ENCODE measurements at places on chromosomes 2 and 18.

DNA sequence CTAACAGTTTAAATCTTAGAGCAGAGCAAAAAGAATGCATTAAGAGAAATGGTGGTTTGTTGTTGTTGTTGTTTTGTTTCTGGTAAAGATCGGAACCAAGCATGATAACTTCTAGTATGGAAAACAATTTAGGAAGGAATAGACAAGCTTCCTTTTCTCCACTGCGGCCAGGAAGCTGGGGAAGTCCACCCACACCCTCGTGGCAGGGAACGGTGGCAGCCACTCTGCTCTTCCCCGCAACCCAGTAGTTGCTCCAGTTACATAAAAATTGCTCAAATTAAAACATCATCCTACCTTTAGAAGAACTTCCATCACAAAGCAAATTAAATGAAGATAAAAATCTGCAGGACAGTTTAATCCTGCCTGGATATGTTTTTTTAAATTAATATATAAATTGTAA is 113.0 kb downstream of the RBMS1 start:
- no peak for DNase-seq

GRCh38 chr2:173676647-173677046 is 288.5 kb downstream of the SP3 start:
- DNase-seq, result peak; percentile 32

DNA sequence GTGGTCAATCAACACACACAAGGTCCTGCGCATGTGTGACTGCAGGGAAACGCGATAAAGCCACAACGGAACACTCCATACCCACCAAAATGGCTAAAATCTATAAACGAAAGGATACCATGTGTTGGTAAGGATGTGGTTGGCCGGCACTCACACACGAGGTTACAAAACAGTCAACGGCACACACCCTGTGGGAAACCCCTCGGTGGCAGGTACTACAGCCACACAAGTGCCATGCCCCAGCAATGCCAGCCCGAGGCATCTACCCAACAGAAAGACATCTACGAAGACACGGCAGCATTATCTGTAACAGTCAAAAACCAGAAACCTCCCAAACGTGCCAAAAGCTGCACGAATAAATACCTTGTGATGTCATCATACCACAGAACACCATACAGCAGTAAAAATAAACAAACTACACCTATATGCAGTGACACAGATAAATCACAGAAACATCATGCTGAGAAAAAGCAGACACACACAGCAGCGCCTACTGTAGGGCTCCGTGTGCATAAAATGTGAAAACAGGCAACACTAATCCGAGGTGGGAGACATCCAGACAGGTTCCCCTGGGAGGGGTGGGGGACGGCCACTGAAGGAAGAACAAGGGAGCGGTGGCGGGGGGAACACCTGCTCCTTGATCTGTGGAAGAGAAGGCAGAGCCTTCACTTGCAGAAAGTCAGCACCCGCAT is 36.7 kb downstream of the HDAC4 start:
- DNase-seq, result no peak

- peak; percentile 48 for DNase-seq
Measured at GRCh38 chr2:52976143-52976949, 791.3 kb upstream of the CHAC2 start.

- DNase-seq, result no peak
Measured at GRCh38 chr2:68789603-68790002, 55.0 kb downstream of the ARHGAP25 start.

GRCh38 chr18:61975526-61976326 is 82.9 kb upstream of the RNF152 start:
- DNase-seq, result no peak

DNA sequence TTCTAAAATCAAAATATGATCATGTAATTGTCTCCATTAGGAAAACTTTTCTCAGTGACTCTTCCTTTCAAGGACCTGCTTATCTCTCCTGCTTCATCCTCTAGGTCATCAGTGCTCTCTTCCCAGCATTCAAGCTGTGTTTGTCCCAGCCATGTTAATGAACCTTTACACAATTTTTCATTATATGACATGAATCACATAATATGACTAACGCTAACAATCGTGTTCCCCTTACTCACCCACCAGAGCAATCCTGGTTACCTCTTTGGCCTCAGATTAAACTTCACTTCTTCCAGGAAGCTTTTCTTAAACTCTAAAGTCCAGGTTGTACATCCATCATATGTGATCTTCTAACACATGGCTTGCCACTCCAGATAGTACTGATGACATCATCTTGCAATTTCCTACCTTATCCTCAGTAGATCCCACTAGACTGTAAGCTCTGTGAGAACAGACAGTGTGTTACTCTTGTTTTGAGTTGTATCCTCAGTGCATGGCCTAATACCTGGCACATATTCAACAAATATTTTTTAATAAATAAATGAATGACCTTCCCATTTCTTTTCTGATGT is 882.9 kb upstream of the ZEB2 start:
- peak; percentile 25 for DNase-seq

DNA sequence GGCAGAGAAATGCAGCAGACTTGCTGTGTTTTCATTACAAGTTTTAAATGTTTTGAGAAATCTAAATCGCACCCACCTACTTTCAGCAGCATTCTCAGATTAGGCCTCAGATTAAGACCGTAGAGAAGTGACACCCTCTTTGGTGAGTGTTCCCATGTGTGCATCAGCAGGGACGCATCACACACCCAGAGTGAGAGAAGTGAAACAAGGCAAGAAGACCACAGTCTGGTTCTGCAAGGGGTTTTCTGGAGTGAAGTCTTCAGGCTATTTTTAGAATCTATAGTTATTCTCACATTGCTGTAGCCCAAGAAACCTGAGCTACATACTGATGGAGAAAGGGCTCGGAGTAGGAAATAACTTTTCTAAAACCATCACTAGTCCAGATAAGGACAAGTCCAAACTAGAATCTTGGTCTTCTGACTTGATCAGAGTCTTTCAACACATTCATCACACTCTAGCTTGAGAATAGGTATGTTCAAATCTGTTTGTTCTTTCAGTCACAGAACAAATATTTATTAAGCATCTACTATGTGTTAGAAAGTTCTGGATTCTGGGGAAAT is 1216.6 kb upstream of the PIK3C3 start:
- no peak for DNase-seq

DNA sequence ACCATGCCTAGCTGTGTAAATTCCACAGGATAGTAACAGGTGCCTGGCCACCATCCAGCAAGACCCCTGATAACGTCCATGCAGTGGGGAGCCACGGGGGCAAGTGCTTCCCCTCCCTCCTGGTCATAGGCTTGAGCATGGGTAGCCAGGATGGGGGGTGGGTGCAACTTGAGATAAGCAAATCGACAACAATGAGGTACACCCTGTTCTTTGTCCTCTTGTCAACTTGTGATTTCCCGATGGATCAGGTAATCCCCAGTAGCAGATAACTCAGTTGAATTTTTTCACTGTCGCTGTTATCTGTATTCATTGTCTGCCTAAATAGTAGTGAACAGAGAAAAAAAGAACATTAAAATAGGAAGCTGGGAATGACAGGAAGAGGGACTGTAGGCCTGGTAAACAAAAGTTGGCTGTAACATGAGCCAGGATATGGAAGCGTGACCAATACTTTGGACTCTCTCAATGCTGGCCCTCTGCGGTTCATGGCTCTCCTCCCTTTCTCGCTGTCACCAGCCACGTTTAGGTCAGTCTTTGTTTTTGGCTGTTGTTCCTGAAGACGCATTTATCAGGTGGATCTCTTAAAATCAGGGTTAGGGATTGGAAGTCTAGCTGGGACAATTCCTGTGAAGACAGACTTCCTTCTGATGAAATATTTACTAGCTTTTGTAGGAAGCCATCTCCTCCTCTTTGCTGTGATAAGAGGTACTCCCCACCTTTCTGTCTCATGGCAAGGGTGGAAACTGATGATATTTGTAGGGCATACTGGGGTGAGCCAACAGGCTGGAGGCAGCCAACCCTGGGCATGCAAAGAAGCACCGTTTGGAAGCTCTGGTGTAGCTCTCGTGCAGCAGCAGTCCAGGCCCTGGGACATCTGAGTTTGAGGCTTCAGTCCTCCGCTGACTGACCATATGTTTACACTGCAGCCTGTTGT is 42.4 kb downstream of the TCF7L1 start:
- no peak for DNase-seq

DNA sequence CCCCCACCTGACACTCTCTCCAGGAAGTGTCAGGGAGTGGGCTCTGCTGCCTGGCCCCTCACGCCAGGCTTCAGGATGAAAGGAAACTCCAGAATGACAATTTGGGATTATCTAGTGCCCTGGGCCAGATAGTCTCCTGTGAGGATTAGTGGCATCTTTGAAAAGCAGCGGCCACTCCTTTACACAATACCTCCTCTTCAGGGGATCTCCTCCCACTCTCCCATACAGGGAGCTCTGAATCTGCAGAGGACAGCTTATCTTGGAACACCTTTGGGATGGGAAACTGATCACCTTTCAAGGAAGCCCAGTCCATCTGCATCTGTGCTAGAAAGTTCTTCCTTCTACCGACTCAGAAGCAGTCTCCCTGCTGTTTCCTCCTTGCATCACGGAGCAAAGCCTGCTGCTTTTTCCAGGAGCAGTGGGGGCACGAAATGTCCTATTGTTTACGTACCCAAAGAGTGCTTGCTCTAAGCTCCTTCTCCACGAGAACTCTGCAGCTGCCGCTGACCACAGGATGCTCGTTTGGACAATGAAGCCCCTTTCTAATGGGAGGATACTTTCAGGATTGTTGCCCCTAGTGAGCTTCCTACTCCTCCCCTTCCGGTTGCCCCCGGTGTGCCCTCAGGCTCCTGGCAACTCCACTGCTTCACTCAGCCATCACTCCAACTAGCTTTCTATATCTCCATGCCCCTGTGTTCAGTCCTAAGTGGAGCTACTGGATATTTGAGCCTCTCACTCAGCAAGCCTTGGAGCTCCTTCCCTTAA is 31.5 kb downstream of the SIX3 start:
- no peak for DNase-seq

DNA sequence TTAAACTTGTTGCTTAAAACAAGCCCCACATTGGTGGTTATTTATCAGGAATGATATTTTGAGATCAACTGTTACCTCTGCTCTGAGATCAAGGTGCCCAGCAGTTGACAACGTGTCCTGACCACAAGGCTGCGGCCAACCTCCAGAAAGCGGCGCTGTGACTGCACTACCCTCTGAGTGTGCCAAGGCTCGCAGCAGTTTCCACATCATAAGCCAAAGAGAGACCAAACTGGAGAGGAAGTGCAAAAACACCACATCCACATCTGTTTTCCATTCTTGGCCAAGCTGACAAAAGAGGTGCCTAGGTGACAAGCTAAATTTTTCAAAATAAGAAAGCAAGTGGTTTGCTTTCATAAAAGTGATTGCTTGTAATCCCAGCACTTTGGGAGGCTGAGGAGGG is 410.8 kb upstream of the POU3F3 start:
- no peak for DNase-seq

- DNase-seq, result no peak
Measured at GRCh38 chr2:73975731-73976130, 9.0 kb upstream of the TET3 start.

DNA sequence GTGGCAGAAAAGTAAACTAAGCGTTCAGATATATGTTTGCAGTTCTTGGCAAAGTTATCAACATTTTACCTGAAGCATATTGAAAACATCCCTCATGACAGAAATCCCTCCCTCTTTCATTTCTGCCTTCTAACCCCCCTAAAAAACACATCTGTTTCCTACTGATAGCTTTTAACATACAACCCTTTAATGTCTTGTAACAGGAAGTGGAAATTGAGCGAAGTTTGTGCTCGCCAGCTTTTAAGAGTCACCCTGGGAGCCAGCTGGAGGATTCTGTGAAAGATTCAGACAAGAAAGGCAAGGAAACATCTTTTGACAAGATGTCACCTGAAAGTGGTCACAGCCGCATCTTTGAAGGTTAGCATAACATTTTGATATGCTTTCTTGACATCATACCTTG is 247.4 kb downstream of the XIRP2 start:
- peak; percentile 20 for DNase-seq

GRCh38 chr2:224885836-224886547 is 156.3 kb downstream of the DOCK10 start:
- peak; percentile 91 for DNase-seq

DNA sequence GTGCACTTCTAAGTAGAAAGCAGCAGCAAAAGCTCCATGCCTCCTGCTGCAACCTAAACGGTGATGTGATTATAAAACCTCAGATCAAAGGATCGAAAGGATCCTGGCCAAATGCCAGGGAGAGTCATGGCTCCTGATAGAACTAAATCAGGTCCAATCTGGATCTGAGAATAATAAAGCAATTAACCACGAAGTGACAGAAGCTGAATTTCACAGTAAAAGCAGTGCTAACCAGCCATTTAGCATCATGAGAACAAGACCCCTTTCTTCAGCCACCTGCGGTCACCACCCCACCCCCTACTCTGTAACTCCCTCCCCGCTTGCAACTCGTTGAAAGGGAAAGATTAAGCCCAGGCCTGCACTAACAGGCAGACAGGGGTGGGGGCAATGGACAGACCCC is 748.7 kb downstream of the BCL11A start:
- DNase-seq, result no peak

DNA sequence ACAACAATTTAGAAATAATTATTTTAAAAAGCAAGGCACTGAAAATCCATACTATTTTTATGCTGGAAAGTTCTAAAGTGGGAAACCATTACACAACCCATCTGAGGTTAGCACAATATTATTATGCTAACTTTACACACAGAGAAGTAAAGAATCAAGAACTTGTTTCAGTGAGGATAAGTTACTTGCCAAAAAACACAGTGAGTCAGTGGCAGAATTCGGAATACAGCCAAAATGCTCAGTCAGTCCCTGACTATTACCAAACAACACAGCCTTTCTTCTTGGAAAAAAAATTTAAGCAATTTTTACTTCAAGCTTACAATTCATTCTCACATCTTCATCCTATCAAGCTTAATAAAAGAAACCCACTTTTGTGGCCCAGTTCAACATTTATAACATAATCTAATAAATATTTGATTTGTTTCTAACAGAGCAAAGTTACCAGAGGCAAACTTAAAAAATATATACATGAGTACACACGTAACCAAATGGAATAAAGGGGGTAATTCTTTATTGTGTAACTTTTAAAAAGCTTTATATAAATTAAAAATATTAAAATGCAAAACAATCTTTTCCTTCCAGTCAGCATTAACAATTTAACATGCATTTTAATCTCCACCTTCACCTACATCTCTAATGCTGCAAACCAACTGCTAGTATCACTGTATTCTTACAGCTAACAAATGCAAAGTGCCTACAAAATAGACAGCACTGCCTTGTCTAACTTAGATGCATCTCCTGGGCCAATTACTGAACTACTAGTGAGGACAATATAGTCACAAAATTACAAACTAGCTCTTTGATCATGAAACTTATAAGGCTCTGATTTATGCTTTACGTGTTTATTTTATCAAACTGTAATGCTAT is 55.2 kb downstream of the CCDC88A start:
- DNase-seq, result peak; percentile 83

GRCh38 chr2:163348857-163349380 is 386.9 kb downstream of the FIGN start:
- DNase-seq, result peak; percentile 92

All from ELR (cell line).